ENCODE measurements at places on chromosomes 11 and 22.

DNA sequence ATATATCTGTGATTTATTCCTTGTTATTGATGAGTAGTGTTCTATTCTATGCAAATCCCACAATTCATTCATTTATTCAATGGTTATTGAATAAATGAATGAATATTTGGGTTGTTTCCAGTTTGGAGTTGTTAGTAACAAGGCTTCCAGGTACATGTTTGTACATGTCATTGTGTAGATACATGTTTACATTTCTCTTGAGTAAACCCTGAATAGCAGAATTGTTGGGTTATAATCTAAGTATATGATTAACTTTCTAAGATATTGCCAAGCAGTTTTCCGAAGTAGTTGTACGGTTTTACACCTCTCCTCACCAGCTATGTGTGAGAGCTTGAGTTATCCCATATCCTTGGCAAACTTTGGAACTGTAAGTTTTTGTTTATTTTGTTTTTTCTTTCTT is 18.5 kb upstream of the OR8G1 start:
- H3K27me3 ChIP-seq = no peaks in the 10 kb centered on the region
- H3K4me1 ChIP-seq = no peaks in the 10 kb centered on the region
- H3K27ac ChIP-seq = no peak overlapping the region
- no peak overlapping the region for H3K4me3 ChIP-seq

DNA sequence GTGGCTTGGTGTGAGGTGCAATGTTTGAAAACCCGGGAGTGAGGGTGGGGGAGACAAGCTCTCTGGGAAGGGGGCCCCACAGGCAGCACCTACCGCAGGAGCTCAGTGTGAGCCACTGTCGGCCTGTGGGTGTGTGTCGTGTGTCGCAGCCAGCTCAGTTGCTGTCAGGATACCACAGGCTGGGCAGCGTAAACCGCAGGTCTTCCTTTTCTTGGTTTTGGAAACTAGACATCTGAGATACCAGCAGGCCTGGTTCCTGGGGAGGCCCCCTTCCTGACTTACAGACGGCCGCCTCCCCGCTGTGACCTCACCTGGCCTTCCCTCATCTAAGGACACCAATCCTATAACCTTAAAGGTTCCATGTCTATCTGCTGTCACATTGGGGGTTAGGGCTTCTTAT is 19.4 kb downstream of the IRF7 start:
- no peaks in the 10 kb centered on the region for H3K4me1 ChIP-seq
- H3K27ac ChIP-seq = no peak overlapping the region
- no peak overlapping the region for H3K4me3 ChIP-seq
- DNase-seq = no peak
- H3K36me3 ChIP-seq = peaks cover 3% of the 10 kb centered on the region

DNA sequence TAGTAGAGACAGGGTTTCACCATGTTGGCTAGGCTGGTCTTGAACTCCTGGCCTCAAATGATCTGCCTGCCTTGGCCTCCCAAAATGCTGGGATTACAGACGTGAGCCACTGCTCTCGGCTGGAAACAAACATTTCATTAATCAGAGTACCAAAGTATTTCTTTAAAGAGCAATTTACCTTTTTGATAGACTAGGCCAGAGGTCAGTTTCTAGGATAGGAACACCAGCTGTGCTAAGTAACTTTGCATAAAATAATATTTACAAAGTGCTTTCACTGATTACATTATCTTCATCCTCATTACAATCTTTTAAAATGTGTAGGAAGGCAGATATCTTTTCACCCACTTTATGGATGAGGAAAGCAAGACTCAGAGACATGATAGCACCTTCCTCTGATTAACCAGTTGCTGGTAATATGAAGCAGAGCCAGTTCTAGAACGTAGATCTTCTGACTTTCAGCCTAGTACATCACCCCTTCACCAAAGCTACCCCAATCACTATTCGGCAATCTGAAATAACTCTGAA is 355.2 kb downstream of the SOX6 start:
- H3K4me1 ChIP-seq = peaks cover 13% of the 10 kb centered on the region
- no peaks in the 10 kb centered on the region for H3K27me3 ChIP-seq
- no peak overlapping the region for H3K4me3 ChIP-seq
- H3K27ac ChIP-seq = peak overlapping the region; percentile 60
- no peak for DNase-seq

DNA sequence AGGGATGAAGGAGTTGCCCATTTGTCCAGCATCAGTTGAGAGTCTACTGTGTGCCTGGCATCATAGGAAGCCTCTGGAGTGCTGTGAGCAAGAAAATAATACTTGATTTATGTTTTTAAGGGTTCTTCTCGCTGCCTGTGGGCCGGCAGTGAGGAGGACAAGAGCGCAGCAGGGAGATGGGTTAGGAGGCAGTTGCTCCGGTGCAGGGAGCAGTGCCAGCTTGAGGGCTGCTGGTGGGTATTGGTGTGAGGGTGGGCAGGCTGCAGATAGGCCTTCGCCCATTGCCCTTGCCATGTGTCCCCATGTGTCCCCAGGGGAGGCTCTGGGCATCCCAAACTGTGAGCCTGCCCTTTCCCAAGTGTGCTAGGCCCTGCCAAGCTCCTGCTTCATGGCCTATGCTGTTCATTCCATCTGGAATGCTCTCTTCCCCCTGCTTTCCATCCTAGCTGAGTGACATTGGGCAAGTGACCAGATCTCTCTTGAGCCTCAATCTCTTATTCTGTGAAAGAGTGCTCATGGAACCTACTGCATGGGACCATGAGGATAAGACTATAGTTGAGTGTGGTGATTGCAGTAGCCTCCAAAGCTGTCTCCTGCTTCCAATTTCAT is 19.8 kb downstream of the BMAL1 start:
- no peaks in the 10 kb centered on the region for H3K27me3 ChIP-seq
- H3K36me3 ChIP-seq = no peaks in the 10 kb centered on the region
- H3K27ac ChIP-seq = no peak overlapping the region

- H3K4me1 ChIP-seq = peaks cover 4% of the 10 kb centered on the region
- H3K36me3 ChIP-seq = no peaks in the 10 kb centered on the region
- no peak overlapping the region for H3K4me3 ChIP-seq
- H3K27ac ChIP-seq = no peak overlapping the region
- DNase-seq = no peak
Measured at GRCh38 chr11:73182824-73183321, 35.2 kb upstream of the P2RY2 start.

All from left lung (tissue), 14 donors.